ENCODE measurements at places on chromosomes 7 and 10.

DNA sequence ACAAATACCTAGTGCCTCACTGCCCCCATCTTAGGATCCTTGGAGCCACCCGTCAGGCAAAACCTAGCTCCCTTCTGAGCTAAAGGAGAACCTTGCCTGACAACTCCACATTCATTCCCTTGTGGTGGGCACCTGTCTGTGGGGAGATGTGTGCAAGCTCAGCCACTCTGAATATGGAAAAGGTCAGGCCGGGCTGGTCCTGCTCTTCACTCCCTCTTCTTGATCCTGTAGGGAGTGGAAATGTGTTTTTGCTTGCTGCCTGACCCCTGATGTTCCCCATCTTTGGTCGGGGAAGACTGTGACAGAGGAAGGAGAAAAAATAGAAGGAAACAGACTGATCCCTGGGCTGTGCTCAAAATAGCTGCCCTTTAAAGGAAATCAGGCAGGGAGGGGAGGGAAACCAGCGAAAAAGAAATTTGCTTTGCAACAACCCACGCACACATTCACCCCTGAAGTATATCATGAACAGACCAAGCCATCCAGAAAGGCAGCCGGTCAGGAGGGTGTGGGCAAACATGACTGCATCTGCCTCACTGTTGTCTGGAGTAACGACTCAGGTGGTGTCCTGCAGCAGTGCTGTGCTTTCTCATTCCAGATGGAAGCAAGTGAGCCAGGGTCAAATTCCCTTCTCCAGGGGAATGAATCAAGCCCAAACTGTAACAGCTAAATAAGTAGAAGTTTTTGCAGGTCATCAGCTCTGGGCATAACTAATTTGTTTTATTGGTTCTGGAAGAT lies 74.0 kb downstream of the SCRN1 start:
- no peak for DNase-seq

DNA sequence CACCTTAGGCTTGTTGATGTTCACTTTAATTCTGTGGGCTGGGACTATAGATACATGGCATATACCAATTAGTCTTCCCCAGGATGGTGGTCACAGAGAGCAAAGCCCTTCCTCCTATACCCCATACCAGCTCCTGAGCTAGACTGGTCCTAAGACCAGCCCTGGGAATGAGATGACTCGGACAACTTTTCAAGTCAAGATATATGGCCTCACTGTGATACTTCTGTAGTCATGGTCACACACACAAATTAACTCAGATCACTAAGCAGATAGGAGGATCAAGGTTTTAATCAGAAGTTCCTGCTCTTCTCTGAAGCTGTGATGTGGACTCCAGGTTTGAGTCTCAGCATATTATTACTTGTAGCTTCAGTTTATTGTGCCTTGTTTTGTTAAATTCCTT lies 53.1 kb downstream of the SLK start:
- no peak for DNase-seq

- no peak for DNase-seq
Observed at GRCh38 chr10:29257106-29257783, 31.6 kb upstream of the LYZL1 start.

- DNase-seq = no peak
Observed at GRCh38 chr10:85137253-85137652, 808.9 kb downstream of the CCSER2 start.

GRCh38 chr7:143329471-143330170 lies 13.7 kb downstream of the CLCN1 start:
- no peak for DNase-seq

DNA sequence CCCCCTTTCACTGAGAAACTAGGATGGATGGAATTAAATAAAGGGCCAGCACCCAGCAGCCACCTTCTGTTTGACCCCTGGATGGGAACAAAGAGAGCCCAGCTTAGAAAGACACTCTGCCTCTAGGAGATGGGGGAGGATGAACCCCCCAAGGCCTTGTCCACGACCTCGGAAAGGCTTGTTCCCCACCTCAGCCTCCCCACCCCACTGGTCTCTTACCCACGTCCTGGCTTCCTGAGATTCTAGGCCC lies 9.7 kb downstream of the ITPRIP start:
- DNase-seq = no peak

DNA sequence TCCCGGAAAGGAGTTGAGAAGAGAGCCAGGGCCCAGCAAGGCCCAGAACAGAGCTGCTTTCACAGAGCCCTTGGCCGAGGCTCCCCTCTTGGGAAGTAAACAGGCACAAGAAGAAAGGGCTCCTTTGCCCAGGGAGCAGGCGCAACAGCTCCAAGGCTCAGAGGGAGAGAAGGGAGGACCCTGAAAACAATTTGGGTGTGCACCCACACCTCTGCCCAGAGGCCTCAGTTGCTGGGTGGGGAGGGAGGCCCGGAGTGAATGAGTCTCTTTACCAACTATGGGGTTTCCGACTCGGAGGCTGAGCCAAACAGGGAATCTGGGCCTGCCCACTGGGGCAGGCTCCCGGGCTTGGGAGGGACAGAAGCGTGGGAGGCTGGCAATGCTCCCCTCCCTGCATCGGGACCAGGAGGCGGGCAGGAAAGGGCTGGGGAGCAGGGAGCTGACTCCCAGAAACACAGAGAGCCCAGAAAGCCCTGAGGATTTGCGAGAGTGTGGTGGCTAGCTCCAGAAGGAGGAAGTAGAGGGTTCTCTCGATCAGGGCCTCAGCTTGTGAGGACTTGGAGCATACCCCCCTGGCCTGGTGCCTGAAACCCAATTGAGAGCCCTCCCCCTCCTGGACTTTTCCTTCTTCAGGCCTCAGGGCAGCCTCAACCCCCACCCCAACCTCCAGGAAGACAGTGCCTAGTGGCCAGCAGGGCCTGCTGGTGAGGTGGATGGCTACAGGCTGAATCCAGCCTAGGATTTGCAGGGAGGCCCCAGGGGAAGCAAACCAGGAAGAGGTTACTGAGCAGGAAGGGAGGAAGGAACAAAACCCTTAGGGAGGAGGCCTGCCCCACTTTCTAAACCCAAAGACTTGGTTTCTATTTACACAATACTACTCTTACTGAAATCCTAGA lies 6.2 kb downstream of the C10orf105 start:
- no peak for DNase-seq

- DNase-seq = no peak
Observed at GRCh38 chr7:104160375-104160774, 47.4 kb downstream of the ORC5 start.

DNA sequence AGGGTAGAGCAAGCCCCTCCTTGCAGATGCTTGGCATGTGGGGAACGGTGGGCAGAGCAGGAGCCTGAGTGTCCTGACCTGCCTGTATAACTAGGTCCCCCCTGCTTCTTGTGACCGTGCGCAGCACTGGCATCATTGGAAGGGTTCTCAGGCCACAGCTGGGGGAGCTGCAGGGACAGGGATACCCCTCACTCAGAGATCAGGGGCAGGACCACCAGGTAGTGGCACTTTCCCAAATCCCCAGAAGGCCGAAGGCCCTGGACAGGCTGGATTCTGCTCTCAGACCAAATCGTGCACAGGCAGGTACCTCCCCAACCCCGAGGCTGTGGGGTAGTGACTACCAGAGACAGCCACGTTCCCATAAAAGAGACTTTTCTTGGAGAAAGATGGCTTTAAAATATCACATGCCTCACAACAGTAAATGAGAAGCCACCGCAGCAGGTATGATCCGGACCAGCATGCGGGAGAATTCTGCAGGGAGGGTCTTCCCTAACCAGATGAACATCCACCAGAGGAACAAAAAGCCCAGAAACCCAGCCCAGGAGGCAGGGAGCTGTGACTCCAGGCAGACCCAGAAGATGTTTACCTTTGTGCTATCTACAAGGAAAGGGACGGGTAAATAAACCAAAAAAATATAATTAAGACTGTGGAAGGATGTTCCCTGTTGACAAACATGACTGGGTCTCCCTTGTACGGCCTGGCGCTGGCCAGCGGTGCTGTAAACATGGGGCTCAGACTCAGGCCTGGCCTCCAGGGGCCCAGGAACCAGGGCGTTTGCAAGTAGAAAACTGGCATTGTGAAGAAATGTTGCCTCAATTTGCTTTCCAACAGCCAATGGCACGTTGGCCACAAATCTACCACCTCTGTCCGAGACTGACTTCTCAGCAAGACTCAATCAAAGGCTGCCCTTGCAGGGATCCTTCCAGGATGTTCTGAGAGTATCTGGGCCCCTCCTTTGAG lies 180.0 kb downstream of the TNS3 start:
- DNase-seq = no peak

GRCh38 chr7:149766135-149766675 lies 7.2 kb downstream of the ZNF467 start:
- no peak for DNase-seq

- DNase-seq = no peak
Observed at GRCh38 chr7:121516821-121517220, 120.7 kb upstream of the FAM3C start.

- DNase-seq = no peak
Observed at GRCh38 chr10:11505639-11506038, 105.8 kb downstream of the USP6NL start.

- no peak for DNase-seq
Observed at GRCh38 chr10:106278383-106278782, 886.1 kb downstream of the SORCS1 start.

GRCh38 chr10:118712930-118713634 lies 41.7 kb downstream of the CACUL1 start:
- DNase-seq = no peak

- DNase-seq = no peak
Observed at GRCh38 chr7:45130910-45131309, 19.4 kb upstream of the TBRG4 start.

GRCh38 chr10:78630944-78631838 lies 437.6 kb upstream of the ZMIZ1 start:
- no peak for DNase-seq

- DNase-seq = no peak
Observed at GRCh38 chr7:46776790-46777189, 805.1 kb downstream of the TNS3 start.

GRCh38 chr7:112202816-112203215 lies 3.4 kb downstream of the DOCK4 start:
- peak; percentile 34 for DNase-seq

DNA sequence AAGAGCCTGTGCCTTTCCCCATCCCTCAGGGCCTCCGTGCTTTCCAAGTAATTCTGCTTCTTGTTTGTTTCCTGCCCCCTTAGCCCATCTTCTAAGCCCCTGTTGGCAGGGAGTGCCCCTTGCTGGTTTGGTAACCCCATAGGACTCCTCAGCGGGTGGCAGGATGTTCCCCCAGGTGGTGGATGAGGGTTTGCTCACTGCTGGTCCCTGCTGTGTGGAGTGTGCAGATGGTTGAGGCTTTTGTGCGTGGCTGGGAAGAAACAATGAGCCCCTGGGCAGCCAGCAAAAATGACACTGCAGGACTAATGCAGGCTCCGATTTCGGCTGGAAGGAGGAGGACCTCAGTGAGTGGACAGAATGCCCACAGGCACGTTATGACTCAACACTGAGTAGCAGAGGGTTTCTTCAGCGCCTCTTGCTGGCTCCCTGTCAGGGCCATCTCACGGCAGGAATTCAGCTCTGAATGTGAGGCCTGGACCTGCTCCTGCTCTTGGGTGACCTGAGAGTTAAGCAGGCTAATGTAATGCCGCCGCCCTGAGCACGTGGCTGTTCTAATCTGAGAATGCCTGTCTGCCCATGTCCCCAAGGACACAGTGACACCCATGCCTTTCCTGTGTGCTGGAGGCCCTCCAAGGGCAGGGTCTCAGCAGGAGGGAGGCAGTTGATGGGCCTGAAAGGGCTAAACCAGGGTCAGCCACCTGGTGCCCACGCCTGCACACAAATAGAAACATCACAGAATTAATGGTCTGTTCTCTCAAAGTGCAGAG lies 16.6 kb downstream of the BAG3 start:
- no peak for DNase-seq

DNA sequence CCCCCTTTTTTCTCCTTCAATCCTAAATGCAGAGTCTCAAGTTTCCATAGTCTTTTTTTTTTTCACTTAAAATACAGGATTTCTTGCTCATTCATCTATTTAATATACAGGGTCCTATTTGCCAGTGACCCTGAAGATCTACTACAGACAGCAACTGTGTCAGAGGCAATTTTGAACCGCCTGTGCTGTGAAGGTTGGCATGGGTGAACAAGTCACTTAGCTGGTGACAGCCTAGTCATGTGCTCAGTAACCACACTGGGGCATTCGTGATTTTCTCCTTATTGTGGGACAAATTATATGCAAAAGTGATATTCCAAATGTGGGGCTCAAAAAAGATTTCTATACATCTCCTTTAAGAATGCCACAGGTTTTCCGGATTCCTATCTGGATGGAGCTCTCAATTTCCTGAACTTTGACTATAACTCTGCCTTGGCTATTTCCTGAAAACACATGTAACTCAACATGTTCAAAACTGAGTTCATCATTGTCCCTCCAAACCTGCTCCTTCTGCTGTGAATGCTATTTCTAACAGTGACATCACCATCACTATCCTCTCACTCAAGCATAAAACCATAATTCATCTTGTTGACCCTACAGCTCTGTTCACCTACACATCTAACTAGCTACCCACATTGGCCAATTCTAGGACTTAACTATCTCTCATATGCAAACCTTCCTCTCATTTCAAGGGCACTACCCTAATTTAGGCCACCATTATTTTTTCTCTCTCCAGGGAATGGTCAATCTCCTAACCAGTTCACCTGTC lies 36.7 kb downstream of the CDK6 start:
- no peak for DNase-seq

- no peak for DNase-seq
Observed at GRCh38 chr7:74583630-74584029, 73.9 kb upstream of the GTF2I start.

- DNase-seq = no peak
Observed at GRCh38 chr7:91013078-91013477, 251.2 kb upstream of the FZD1 start.

DNA sequence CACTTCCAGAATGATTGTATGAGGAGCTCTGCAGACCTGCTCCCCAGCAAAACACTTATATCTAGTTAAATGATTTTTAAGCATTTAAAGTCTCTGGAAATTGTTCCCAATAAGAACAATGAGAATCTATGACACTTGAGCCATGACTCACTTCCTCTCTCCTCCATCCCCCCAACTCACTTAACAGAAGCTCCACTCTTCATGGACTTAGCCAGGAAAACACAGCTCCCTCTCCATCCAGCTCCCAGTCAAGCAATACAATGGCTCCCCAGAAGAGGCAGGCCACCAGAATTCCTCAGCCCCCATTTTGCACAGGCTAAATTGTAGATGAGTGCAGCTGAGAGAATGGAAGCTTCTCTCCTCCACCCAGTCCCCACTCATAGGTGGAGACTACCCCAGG lies 27.0 kb downstream of the AOC1 start:
- DNase-seq = no peak

- no peak for DNase-seq
Observed at GRCh38 chr7:159158888-159159405, 14.3 kb upstream of the VIPR2 start.

GRCh38 chr7:21365866-21366624 lies 61.8 kb upstream of the SP4 start:
- DNase-seq = no peak

- DNase-seq = no peak
Observed at GRCh38 chr7:121286742-121287734, 41.8 kb upstream of the WNT16 start.

GRCh38 chr10:116029826-116030225 lies 243.2 kb downstream of the GFRA1 start:
- no peak for DNase-seq

DNA sequence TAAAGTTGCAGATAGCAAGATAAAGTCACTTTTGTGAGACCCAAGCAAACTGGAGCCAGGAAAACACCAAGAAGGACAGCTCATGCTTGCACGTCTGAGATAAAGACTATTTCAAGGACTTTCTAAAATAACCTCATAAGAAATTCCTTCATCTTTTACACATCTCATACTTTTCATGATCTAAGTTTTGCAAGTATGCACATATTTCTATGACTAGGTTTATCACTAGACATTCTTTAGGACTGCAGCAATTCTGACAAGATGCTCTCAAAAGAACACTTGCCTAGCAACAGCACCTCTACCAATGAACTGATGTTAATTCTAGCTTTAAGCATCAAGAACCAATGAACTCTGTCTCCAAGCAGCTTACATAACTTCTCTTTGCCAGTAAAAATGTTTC lies 457.6 kb downstream of the SEMA3D start:
- no peak for DNase-seq
